ENCODE measurements at places on chromosomes 16 and 17.

GRCh38 chr16:75727221-75727620 lies 931 bp upstream of the CPHXL start:
- DNase-seq, result no peak

DNA sequence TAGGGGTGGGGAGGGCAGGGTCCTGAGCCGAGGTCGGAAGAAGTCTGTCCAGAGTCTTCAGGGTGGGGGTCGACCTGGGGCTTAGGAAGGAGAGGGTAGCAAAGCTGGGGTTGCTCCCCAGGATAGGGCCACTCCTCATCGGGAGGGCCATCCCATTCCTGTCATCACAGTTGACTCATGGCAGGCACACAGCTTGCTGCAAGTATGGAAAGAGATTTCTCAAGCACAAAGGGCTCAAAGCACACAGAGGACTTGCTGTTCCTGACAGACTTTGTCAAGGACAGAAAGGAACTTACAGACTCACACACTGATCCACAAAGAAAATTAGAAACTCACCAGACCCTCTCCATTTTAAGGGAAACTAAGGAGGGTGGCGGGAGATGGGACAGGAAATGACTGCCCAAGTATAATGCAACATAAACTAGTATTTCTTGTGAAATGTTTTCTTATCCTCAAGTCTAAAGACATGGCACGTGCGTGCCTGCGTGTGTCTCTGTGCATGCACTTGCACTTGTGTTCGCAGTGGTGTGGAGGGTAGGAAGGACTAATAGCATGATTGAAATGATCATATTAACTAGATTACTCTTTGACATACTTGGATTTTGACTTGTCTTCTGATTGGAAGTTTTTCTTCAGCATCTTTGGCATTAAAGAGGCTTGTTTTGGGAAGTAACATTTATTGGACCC lies 2.4 kb downstream of the AOC2 start:
- DNase-seq, result no peak

- no peak for DNase-seq
Measured at GRCh38 chr16:52568983-52569690, 22.2 kb upstream of the TOX3 start.

- DNase-seq, result no peak
Measured at GRCh38 chr17:65166787-65167186, 29.6 kb downstream of the RGS9 start.

DNA sequence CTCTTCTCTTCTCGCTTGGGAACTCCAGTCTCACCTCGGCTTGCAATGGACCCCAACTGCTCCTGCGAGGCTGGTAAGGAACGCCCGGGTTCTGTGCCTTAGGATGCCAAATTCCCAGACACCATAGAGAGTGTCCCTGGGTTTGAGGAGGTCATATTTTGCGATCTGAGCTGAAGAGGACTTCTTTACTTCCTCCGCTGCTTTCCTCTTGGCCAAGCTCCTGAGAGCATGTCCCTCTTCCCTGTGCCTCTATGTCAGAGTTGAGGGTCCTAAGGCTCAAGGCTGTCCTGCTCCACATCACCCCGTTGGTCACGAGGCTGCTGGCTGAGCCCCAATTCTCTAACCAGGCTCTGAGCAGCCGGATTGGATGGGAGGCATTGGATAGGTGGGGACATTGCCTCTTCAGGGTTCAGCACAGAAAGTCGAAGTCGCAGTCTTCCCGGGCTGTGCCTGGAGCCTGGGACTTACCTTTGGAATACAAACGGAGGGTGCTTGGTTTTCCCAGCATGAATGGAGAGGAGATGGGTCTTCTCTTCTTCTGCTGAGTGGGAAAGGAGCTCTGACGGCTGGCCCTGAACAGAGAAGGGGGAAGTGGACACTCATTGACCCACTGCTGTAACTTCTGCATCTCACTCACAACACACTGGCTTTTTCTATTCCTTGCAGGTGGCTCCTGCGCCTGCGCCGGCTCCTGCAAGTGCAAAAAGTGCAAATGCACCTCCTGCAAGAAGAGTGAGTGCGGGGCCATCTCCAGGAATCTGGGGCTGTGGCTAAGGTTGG lies 416 bp downstream of the MT1H start:
- no peak for DNase-seq

GRCh38 chr16:86525696-86526095 lies 15.4 kb downstream of the FOXF1 start:
- no peak for DNase-seq

DNA sequence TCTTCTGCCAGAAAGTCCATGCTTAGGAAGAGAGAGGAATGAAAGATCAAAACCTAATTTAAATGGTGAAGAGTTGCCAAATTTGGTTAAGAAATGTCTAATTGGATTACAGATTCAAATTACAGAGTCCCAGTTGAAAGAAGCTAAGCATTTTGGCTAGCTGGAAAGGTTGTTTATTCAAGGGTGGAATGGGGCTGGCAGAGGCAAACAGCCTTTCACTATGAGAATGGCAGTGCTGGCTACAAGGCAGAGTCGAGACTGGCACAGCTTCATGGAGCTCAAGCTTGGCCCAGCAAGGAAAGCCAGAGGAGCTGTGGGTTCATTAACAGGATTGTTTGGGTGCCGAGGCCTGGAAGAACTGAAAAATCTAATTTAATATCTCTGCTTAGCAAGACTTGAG lies 13.6 kb downstream of the MAP3K3 start:
- no peak for DNase-seq

DNA sequence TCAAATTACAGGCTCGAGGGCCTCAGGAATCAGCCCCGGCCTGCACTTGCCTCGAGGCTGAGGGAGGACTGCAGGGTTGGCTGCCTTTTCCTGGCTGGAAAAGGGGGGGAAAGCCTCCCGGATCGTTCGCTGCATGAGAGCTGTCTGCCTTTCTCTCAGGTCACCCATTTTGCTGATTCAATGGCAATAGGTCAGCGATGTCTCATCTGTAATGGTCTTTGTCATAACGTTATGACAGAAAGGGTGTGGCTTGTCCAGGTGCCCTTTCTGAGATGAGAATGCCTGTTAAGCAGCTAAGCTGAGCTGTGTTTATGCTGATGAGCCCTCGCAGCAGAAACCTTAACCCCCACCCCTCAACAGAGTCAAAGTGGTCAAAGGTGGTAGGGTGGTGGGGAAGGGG lies 81.8 kb downstream of the AKAP1 start:
- no peak for DNase-seq

DNA sequence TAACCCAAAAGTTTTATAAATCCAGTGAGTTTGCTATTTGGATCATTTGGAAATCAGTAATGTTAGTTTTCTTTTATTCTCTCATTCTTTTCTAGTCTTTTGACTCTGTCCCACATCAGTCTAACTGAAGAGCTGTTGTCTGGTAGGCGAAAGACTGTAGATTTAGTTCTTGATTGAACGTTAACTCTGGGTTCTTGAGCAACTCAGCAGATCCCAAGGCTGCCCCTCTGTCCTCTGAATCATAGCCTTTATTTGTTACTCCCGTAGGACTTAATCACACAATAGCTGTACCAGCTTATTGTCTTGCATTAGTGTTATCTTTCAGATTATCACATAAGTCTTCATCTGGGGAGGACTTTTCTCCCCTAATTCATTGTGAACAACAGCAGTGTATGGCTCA lies 119.3 kb upstream of the TOM1L1 start:
- DNase-seq, result no peak

DNA sequence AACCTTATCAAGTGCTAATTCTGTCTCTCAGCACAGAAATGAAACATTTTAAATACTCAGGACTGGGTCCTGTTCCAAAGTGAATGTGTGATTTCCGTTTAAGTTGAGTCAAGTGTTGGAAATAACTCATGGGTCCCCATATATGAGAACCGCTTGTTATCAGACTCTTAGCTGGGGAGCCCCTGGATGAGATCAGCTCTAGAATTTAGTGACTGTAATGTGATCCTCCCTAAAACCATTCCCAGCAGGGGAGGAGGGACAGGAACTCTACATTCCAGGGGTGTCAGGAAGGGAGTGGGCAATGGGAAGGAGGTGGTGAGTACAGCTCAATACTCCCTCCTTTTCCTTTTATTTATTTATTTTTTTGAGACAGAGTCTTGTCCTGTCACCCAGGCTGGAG lies 37.5 kb downstream of the OTOA start:
- no peak for DNase-seq

GRCh38 chr16:85555719-85556455 lies 57.2 kb upstream of the GSE1 start:
- no peak for DNase-seq

DNA sequence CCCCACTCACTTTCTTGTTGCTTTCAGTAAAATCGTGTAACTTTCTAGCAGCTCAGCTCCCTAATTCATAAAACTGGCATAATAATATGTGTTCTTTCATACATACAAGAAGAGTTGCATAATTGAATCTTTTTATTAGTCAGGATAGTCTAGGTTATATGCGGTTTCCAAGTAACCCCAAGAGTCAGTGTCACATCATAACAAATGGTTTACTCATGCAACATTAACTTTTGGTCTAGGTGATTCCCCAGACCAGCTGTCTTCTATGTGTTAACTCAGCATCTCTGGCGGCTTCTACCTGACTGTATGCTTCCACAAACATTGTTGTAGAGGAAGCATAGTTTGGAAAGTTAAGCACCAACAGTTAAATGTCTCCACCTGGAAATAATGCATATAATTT lies 1000.4 kb downstream of the CDH11 start:
- peak; percentile 56 for DNase-seq

DNA sequence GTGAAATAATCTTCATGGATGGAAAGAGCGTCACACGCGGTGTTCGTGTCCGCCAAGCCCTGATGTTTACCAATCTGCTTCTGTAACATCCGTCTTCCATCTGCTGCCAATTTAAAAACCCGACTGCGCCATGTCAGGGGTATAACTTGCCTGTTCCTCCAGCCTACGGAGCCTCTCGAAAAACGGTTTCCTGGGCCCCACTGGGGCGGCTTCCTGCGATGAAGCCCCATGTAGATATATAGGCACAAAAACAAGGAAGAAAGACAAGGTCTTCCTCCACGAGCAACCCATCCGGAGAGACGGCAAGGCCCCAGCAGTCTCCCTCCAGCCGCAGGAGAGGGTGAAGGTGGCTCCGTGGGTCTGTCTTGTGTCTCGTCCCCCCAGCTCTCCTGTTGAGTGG lies at the start of gene PTX4:
TSS of gene PTX4 (minus strand) at position 326 of the 400 bp plus-strand sequence. CDS start at position 291, 35 bp downstream.
- no peak for DNase-seq

GRCh38 chr16:79601092-79601930 lies 774 bp upstream of the MAF start:
- no peak for DNase-seq

DNA sequence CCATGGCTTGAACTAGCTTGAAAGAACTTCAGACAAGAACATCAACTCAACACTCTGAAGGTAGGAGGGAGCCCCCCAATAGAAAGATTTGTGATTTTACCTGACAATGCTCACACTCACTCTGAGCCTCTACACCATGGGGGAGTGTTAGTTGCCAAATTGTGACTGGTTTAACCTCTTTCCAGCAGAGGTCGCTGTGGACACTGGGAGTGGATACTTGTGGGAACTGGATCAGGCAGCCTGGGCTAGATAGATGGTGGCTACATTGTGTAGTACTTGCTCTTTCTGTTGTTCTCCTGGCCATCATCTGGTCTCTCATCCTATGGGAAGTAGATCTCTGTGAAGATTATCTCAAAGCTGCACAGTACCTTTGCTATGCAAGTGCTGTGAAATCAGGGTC lies 2.9 kb downstream of the SMPD3 start:
- DNase-seq, result no peak

DNA sequence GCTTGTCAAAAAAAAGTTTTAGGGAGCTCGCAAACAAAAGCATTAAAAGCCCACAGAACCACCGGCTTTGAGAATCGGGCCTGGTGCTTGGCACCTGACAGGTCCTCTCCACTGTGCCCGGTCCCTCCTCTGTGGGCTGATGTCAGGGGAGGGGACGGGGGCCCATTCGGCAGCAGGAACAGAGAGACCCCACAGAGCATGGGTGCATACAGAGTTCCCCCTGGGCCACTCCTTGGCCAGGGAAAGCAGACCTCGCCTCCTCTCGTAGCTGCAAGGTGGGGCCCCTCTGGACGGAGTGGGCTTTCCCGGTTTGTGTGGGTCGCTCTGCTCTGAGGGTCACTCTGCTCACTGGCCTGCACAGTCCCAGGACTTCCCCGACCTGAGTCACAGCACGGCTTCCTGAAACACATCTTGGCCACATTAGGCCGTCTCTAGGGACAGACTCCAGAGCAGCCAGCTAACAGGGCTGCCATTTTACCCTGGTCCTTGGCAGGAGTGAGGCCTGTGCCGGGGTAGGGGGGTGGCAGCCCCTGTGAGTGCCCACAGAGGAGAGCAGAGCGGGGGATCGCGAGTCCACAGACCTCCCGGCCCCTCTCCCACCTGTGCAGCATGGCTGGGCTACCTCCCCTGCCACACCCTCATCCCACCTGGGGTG lies 11.1 kb downstream of the CBFA2T3 start:
- DNase-seq, result no peak

GRCh38 chr16:64450177-64450576 lies 671.7 kb downstream of the CDH11 start:
- no peak for DNase-seq

DNA sequence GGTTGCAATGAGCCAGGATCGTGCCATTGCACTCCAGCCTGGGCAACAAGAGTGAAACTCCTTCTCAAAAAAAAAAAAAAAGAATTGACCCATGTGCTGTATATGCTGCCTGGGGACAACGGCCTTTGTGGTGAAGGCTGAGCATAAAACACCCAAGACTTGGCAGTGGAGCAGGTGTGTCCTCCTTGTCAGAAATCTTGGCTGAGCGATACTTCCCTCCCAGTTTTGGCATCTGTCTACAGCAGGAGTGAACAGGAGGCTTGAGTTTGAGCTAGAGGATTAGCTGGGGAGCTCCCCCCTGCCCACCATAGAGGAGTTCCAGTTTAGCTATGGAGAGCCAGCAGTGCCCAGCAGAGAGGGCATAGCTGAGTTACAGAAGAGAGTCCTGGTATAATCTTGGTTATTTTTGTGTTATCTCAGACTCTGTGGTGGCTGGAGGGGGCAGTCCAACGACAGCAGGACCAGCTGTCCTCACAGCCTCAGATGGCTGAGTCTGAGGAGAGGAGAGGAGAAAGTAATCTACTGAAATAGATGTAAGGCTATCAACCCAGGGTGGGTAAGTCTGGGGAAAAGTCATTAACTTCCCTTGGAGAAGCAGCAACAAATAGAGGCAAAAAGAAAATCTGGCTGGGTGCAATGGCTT lies 18.4 kb downstream of the SP2 start:
- DNase-seq, result no peak

DNA sequence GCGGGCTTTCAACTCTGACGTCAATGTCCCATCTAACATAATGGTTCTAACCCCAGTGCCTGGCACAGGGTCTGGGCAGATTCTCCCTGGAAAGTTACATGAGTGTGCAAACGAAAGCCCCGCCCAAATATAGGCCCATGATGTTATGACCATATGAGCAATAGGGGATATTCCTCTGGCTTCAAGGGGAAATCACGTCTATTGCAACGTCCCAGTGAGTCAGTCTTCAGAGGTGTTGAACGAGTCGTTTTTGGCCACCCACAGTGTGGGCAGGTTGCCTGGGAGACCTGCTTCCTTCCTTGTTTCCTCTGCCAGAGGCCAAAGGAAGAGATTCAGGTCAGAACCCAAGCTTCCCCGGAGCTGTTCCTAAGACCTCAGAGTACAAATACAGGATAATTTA lies 30.3 kb downstream of the PIK3R5 start:
- no peak for DNase-seq

Measured in kidney epithelial cell (primary cell).